ENCODE measurements at places on chromosomes 3 and 15. TPM values are rescaled to one million over a fixed set of nuclear protein-coding genes. Genes with fewer than 3 reads are reported as not detected.

Gene ACOX2
- total RNA-seq = not detected

DNA sequence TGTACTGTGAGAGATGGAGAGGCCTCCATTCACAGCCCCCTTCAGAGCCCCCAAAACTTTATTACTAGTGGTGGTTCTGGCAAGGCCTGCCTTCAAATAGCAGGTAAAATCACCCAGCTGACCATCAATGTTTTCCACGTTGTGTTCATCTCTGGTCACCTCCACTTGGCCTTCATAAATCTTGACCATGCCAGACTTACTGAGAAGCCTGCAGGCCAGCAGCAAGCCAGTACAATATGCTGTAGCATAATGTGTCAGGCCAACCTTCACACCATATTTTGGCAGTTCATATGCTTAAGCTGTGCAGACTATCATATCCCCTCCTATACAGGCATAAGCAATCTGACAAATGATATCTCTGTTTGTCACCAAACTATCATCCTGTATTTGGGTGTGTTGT, 62.1 kb downstream of the ZNF621 start:
- DNase-seq = no peak

Gene SLC12A1
- not detected for total RNA-seq

DNA sequence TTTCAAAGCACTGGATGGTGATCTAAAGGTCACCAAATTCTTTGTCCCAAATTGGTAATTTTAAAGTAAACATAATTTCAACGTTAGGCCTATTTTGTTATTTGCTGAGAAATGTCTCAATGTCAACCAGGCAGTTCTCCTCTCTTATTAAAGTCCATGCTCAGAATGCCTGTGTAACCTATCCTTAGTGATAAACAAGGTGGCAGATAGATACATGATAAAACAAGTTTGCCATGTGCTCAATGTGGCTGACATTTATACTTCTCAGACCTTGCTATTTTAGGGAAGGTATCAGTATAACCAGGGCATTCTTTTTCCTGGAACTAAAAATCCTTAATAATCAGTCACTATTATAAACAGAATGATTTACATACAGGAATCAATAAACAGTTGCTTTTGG, 8.5 kb downstream of the MBNL1 start:
- no peak for DNase-seq

DNA sequence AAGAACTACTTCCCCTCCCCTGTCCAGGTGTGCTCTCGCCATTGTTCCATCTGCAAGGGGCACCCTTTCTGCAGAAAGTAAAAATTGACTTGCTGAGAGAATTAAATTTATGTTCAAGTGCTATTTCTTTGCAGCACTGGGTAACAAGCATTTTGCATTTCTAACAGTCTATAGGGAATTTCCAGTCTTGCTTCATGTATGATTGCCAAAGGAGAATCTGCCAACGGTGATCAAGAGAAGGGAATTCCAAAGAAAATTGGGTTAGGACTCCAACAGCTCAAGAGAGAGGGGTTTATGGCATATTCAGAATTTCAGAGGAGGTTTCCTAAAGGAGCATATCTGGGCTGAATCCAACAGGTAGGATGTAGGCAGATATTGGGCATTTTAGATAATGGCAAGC, 136.7 kb upstream of the WNT5A start:
- no peak for DNase-seq

GRCh38 chr15:47363653-47364052, 353.7 kb upstream of the SEMA6D start:
- no peak for DNase-seq

GRCh38 chr3:140736863-140737460, 59.1 kb downstream of the TRIM42 start:
- peak; percentile 44 for DNase-seq

GRCh38 chr15:43776101-43776717, 557 bp downstream of the ELL3 start:
- peak; percentile 98 for DNase-seq

Gene NRROS
- 3.7 TPM for total RNA-seq

DNA sequence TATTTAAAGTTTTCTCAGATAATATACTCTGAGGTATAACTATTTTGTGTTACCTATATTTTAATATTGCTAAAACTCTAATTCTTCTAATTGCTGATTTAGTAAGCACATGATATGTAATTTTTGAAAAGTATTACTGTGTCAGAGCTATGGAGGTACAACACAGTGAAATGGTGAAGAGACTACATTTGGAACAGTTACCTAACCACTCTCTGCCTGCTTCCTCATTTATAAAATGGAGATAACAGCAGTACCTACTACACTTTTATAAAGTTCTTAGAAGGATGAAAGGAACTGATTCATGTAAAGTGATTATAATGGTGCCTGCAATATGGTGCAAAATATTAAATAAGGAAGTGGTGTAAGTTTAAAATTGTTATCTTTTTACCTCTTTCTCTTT, 16.3 kb upstream of the NEK10 start:
- DNase-seq = no peak

Measured in OCI-LY7 (cell line).